ENCODE measurements at places on chromosomes 11 and 22.

- DNase-seq, result no peak
Observed at GRCh38 chr11:128970598-128971190, 28.0 kb upstream of the TP53AIP1 start.

- DNase-seq, result no peak
Observed at GRCh38 chr22:36982136-36982535, 37.1 kb downstream of the TST start.

DNA sequence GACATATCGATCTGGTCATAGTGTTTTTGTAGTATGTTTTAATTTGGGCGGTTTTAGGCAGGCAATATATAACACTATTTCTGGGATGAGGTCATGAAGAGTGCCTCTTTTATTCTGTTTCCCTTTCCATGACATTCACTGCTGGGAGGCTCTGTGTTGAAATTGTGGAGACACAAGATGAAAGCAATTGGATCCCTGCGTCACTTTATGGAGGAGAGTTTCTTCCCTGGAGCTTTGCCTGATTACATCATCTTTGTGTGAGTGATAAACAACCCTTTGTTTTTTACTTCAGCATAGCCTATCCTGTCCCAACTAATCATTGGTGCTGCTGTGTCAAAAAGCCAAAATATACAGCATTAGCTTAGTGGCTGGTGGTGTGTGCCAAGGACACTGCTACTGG lies 48.6 kb downstream of the PARVG start:
- no peak for DNase-seq

DNA sequence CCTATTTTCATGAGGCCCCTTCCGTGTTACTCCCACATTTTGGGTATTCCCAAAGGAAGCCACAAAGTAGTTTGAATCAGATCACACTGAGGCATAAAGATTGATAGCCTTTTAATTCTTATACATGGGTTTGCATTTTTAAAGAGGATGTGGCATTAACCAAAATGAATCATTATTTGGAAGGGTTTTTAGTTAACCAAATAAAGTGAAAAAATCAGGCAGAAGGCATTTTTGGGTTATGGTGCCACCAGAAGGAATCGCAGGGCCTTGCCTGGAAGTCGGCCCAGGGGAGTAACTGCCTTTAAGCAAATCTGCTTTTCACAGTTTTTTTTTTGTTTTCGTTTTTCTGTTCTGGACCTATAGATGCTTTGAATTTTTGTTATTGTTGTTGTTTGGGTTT lies 55.4 kb downstream of the HSD17B12 start:
- peak; percentile 83 for DNase-seq

GRCh38 chr11:33207408-33207985 lies 46.2 kb upstream of the CSTF3 start:
- peak; percentile 54 for DNase-seq

All from fibroblast of lung (primary cell).